ENCODE measurements at places on chromosomes 2 and 18. TPM values are rescaled to one million over a fixed set of nuclear protein-coding genes. Genes with fewer than 3 reads are reported as not detected.

DNA sequence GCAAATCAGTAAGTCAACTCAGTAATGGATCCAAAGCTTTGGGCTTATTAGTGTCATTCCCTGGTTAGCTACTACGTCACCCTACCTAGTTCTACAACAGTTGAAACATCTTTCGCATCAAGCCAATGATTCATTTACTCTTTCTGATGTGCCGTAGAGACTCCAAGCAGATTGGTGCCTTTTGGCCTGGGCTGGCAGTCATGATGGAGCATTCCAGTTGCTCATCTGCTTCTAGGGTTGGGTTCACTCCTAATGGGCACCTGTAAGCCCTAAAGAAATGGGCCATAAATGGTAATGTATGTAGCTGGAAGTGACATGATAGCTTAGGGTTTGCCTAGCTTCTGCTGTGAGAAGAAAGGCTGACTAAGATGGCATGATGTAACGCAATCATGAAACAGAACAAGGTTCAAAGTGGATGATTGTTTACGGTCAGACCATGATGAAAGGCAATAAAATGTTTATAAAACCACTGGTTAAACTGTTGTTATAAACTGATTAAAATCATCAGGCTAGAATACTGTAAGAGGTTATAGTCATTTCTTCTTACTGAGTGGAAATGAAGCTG, 20.4 kb upstream of the CCL20 start:
- DNase-seq = no peak

The ESPNL gene
- total RNA-seq = 3.5 TPM

DNA sequence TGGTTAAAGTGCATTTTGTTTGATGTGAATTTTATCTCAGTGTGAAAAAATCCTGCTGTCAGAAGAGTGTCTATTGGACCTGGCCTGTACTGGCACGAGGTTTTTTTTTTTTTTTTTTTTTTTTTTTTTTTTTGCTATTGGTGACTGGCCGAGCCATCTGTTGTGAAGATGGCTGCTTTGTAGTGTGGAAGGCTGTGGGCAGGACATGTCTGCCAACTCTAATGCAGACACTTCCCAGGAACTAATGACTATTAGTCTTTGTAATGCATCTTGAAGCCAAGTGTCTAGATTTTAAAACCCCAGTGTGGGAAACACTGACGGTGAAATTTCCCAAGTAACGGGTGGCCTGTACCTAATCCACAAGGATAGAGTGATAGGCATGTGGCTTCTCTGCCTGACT, 34.3 kb downstream of the ZAP70 start:
- no peak for DNase-seq

GRCh38 chr18:45761512-45762114, 37.6 kb downstream of the SLC14A1 start:
- DNase-seq = no peak

DNA sequence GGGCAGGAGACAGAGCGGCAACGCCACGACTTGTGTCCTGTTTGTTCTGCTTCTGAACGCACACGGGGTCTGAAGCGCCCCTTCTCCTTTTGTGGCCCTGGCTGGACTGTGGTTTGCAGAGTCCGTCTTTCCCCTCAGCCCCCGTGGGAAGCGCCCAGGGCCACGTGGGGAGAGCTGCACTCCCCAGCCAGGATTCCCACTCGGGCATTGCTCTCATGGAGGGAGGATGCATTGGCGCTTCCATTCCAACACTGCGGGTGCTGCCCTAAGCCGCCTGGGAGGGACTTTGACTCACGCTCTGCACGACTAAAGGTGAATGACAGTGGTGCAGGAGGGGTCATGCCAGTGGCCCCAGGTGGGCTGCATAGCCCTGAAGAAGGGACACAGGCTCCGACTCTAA, 52.5 kb downstream of the TIMM21 start:
- DNase-seq = no peak

The SMYD1 gene
- 5.7 TPM for total RNA-seq

DNA sequence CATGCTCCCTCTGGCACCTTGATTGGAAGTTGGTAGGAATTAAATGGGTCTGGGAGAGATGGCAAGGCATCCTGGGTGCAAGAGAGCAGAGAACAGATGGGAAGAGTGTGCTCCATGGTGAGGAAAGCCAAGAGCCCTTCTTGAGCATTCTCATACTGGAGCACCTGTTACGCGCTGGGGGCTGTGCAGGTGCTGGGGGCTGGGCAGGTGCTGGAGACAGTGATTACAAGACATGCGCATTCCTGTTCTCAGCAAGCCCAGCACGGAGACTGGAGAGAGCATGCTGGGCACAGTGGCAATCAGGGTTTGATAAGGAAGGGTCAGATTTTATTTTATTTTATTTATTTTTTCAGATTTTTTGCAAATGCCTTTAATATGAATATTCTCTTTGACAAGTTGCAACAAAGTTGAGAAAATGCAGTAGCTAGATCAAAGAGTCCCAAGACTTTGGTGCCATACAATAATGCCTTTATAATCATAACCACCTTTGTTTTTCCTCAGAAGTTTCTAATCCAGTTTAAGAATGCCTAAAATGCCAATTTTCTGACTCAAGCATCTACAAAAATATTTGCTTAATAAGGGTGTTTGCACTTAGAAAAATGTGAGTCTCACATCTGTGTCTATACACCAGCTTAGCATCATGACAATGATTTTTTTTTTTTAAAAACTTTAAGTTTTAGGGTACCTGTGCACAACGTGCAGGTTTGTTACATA, 193.3 kb downstream of the RNF152 start:
- no peak for DNase-seq

The ASPRV1 gene
- 2.9 TPM for total RNA-seq

DNA sequence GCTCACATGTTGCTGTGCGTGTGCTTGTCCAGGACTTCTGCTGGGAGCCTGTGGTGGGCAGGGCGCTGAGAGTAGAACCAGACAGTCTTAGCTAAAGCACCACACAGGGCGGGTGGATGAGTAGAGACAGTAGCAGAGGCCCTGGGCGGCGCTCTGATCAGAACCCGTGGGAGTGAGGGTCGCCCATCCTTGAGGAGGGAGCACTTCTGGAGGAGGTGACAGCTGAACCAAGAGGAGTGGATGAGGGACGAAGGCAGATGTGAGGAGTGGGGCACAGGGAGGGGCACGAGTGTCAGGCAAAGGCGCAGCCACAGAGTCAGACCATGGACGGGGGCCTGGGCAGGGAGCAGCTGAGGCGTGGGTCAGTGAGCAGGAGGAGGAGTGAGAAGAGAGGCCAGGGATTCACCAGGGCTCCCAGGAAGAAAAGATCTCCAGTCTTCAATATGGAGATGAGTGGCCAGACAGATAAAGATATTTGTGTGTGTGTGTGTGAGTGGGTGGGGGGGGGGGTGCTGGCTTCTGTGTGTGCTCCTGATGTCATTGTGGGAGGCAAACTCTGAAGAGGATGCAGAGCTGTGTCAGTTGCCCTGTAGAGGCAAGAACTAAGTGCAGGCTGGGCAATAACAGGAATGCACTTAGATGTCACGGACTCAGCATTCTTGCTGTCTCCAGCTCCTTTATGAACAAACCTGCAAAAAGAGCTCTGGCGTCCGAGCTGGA, 79.6 kb downstream of the TPO start:
- no peak for DNase-seq

The ARHGAP25 gene
- total RNA-seq = 5.2 TPM

The CDH2 gene
- total RNA-seq = 18.7 TPM

GRCh38 chr18:32695534-32695933, 77.3 kb downstream of the KLHL14 start:
- DNase-seq = no peak

The XIRP2 gene
- 5.8 TPM for total RNA-seq

GRCh38 chr2:240124651-240125030, 11.5 kb downstream of the COPS9 start:
- DNase-seq = no peak

GRCh38 chr2:241160318-241160717, 10.1 kb downstream of the PPP1R7 start:
- DNase-seq = no peak

The SERPINB3 gene
- total RNA-seq = 0.16 TPM

DNA sequence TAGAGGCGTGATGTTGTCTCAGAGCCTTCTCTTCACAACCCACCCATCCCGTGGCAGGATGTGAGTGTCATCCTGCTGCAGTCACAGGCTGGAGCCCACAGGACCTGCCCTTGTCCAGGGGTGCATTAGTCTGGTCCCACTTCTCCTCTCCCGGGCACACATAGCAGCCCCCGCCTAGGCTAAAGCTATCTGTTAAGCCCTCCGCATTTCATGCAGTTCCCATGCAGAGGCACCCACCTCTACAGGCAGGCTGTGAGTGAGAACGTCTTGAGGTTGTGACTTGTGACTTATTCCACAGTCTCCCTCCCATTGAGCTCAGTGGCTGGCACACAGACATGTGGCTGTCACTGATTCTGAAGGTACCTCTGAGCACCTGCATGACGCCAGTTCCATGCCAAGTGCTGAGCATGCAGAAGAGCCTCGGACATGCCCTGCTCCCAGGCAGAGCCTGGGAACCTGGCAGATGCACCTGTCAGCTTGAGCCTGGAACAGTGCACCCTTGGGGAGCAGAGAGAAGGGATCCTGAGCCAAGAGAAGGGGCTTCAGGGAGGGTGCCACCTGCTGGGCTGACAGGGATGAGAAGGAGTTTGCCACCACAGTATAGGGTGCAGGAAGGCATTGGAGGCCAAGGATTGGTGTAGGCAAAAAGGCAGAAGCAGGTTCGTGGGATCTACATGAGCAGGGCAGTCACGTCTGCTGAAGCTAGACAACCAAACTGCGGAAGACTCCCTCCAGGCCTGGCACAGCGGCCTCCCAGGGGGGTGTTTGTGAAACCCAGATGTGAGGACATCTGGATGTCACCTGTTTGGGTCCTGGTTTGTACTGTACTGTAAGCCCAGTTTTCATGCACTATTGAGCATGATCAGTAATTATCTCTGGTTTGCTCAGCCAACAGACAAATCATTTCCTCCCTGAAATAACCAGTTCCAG, 213.6 kb downstream of the GLI2 start:
- DNase-seq = no peak

The ASNSD1 gene
- 83.3 TPM for total RNA-seq

DNA sequence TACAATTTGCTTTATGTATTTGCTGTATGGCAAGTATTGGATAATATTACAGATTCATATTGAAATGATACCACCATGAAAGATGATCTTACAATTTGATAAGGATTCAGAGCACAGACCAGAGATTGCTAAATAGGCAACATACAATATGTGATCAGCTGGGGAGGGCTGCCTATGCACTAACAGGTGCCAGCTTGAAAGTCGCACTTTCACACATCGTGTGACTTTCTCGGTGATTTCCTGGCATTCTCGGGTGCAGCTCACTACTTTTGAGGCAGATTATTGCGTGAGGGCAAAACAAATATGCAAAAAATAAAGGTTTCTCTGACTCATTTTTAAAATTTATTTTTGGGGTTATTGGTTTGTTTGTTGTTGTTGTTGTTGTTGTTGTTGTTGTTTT, 36.0 kb downstream of the RBMS1 start:
- no peak for DNase-seq

The ACMSD gene
- total RNA-seq = not detected

- no peak for DNase-seq
These were observed 65.3 kb downstream of the MEMO1 start for GRCh38 chr2:31945572-31945935.

- no peak for DNase-seq
These were observed 31.0 kb downstream of the GKN2 start for GRCh38 chr2:68921646-68922045.

The FSIP2 gene
- 13.9 TPM for total RNA-seq

DNA sequence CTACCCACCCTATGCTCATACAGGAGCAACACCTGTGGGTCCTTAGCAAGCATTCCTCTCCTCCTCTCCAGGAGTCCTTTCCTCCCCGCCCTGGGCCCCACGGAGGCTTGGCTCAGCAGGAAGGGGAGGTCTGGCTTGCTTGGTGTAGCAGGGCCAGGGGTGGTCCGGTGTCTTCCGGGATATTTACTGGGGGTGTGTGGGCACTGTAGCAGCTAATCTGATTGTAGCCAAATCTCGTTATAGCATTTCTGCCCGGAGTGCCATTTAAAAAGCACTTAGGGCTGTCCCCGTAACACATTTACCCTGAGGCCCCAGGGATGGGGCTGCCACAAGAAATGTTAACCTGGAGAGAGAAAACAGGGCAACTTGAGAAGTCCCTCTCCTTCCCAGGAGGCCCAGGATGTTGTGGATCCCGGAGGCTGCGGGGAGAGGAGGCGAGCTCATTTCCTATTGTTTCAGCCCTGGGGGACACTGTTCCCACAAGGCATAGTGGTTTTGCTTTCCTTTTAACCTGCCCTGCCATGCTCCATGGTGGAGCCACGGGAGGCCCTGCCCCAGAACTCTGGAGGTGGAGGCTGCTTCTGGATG, 134.5 kb downstream of the CLIP4 start:
- DNase-seq = no peak

DNA sequence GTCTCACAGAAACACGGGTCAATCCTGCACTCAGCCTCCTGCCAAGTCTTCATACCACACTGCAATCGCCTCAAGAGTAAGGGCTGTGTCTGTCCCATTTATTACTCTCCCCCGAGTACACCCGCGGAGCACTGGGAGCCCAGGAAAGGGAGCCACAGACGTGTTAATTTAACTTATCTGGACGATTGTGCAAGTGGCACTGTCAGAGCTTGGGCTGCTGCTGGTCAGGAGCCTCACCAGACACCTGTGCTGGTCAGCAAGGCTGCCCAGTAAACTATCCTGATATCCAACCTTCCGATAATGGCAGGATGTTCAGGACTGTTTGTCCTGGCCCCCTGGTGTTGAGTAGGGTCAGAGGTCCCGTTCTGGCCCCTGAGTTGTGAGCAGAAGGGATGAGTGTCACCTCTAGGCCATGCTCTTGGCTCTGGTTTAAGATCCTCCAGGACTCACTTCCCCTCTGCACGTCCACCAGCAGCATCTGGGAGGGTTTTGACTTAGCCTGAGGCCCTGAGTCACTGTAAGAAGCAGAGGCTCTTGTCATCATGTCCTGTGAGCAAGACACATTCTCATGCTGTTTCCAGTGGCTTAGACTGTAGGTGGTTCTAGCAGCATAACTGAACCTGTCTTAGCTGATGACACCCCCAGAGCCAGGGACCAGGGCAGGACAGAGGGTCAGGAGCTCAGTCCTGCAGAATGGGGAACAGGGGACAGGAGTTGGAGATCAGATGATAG, 82.5 kb upstream of the ARL4C start:
- DNase-seq = no peak

The B3GNT7 gene
- 1.3 TPM for total RNA-seq

GRCh38 chr2:108575132-108575966, 41.1 kb downstream of the LIMS1 start:
- no peak for DNase-seq

The STAMBP gene
- total RNA-seq = 30.4 TPM

The ELAC1 gene
- 7.3 TPM for total RNA-seq

GRCh38 chr2:85433511-85434089, 15.1 kb downstream of the SH2D6 start:
- no peak for DNase-seq

The MAPK4 gene
- 3.6 TPM for total RNA-seq

GRCh38 chr2:233211548-233211895, 40.0 kb upstream of the ATG16L1 start:
- no peak for DNase-seq

GRCh38 chr18:50099725-50100407, 95.1 kb downstream of the MYO5B start:
- no peak for DNase-seq

- no peak for DNase-seq
These were observed 2.1 kb upstream of the KCNJ3 start for GRCh38 chr2:154696369-154696768.

GRCh38 chr2:43110442-43110871, 115.9 kb downstream of the ZFP36L2 start:
- peak; percentile 79 for DNase-seq

Measured in urinary bladder (tissue), 4 donors.